ENCODE measurements at places on chromosomes 2 and 18.

GRCh38 chr2:118698564-118698963 is 148.9 kb downstream of the EN1 start:
- no peak for DNase-seq

DNA sequence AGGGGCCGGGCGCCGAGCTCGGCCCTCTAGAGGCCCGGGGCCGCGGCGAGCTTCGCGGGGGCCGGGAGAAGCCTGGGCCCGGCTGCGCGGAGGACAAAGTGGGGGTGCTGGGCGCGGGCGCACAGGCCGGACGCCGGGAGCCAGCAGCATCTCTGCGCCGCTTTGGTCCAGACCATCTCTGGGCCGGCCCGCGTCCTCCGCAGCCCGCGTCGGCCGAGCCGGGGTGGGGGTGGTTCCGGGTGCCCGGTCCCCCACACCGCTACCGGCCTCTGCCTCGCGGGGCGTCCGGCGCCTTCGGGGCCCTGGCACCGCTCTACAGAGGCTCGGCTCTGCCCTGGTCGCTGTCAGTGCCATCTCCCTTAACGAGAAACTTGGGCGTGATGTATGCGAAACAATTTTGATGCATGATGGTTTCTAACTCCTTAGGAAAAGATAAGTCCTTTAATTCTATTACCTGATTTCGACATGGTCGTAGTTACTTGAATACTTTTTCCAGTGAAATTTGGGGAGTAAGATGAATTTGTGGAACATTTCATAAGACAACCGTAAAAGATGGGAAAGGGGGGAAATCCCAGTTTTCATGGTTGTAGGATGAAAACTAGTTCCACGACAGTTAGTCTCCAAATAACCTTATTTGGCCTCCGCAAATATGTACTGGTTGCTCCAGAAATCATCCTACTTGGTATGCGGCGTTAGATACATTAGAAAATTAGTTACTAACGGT is 562 bp downstream of the TWSG1 start:
- peak; percentile 15 for DNase-seq

GRCh38 chr2:138829326-138829919 is 49.2 kb upstream of the NXPH2 start:
- DNase-seq: peak; percentile 40

- no peak for DNase-seq
Observed at GRCh38 chr2:45776160-45776955, 124.9 kb downstream of the PRKCE start.

DNA sequence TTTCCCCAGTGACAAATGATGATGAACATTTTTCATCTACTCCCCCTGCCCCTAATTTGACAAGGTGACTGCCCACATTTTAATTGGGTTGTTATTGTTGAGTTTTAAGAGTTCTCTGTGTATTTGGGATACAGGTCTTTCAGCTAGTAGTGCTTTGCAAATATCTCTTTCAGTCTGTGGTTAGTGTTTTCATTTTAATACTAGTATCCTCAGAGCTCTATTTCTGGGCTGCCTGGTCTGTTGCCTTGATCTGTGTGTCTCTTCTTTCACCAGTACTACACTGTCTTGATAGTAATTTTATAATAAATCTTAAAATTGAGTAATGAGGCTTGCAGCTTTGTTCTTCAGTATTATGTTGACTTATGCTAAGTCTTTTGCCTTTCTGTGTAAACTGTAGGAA is 19.7 kb downstream of the EIF5B start:
- no peak for DNase-seq

GRCh38 chr2:66445925-66446871 is 11.3 kb downstream of the MEIS1 start:
- DNase-seq: peak; percentile 84

GRCh38 chr2:172013396-172013795 is 13.6 kb downstream of the METAP1D start:
- peak; percentile 63 for DNase-seq

DNA sequence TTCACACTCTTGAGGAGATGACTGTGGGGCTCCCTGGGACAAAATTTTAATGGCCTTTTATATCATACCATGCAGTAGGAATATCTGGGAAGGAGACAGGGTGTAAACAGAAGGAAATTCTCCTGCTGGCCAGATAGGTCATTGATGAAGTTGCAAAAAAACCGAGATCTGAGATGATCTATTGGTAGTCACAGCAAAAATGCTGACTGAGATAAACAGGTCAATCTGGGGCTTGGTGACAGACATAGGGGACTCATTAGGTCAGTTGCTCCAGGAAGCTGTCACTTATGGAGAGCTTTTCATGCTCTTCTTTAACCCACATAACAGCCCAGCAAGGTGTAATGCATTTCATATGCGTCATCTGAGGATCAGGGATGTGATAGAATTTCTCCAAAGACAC is 2.6 kb upstream of the IL36A start:
- DNase-seq: no peak

- DNase-seq: no peak
Observed at GRCh38 chr2:27809761-27810241, 38.3 kb downstream of the MRPL33 start.

DNA sequence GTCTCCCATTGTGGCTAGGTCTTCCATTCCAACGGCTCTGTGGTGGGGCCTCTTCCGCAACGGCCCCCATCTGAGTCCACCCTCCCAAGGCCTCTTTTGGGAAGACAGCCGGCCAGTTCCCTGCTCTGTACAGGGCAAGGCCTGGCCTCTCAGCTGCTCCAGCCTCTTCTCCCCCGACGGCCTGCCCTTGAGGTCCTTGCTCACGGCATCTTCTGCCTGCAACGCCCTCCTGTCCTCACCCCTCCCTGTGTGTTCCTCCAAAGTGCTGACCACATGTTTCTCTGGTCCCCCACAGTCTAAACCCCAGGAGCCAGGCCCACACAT is 16.0 kb downstream of the HS6ST1 start:
- DNase-seq: no peak

DNA sequence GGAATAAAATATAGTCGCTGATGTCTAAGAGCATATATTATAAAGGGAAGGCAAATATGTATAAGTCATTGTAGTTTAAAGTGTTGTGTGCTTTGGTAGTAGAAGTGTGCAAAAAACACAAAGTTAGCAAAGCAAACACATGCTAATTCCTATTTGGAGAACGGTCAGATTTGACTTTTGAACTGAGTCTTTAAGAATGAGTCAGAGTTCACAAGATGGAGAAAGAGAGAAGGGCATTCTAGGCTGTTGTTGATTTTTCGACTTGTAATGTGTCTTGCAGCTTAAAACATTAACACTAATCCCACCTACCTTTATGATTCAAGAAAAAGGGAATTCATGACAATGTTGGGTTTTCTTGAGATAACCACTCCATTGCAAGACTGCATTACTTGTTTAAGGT is 98.1 kb downstream of the CRIM1 start:
- no peak for DNase-seq

- DNase-seq: no peak
Observed at GRCh38 chr2:201433394-201433995, 17.8 kb downstream of the TRAK2 start.

- no peak for DNase-seq
Observed at GRCh38 chr2:6933911-6934310, 16.7 kb downstream of the RNF144A start.

DNA sequence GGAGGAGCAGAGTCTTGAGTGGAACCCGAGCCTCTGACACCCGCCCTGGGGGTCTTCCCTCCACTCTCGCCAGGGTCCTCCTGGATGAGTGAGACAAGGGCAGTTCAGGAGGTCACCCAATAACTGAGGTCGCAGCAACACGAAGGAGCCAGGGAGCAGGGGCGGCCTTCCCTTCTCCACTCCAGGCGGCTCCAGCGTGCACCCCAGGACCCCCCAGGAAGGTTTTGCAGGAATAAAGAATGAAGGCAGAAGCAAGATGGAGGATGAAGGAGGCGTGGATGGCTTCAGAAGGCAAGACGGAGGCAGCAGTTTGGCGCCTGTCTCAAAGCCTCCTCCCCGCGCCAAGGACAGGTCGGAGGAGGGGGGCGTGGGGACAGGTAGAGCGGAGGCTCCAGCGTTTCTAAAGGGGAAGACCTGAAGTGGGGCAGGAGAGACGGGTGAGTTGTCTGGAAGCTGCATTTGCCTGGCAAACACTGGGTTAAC is 579 bp upstream of the ITM2C start:
- DNase-seq: no peak

GRCh38 chr2:119062179-119062578 is 96.4 kb downstream of the C1QL2 start:
- no peak for DNase-seq

GRCh38 chr2:168034616-168035015 is 212.8 kb downstream of the STK39 start:
- no peak for DNase-seq

DNA sequence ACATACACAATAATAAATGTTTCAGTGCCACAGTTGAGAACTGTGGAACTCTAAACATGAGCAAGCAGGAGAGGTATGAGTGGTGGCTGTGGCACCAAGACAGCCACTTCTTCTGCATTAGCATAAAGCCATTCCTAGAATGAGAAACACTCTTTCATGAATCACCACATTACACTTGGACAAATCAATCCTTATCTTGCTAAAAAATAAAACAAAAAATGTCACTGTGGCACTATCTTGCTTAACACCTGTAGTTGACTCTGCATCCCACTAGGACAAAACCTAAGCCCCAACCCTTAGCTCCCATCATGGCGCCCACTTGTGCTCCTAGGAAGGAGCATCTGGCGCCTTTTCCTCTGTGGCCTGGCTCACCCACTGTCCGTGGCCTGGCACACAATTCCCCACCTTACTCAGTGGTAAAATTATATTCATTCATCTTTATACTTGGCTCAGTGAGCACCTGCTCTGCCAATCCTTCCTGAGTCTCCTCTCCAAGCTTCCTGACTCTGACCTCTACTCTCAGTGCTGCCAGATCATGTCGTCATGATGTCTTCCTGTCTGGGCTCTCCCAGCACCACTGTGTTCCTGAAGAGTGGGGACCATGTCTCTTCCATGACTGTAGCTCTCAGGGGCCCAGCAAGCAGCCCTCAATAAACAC is 272.9 kb downstream of the LNPK start:
- DNase-seq: no peak

DNA sequence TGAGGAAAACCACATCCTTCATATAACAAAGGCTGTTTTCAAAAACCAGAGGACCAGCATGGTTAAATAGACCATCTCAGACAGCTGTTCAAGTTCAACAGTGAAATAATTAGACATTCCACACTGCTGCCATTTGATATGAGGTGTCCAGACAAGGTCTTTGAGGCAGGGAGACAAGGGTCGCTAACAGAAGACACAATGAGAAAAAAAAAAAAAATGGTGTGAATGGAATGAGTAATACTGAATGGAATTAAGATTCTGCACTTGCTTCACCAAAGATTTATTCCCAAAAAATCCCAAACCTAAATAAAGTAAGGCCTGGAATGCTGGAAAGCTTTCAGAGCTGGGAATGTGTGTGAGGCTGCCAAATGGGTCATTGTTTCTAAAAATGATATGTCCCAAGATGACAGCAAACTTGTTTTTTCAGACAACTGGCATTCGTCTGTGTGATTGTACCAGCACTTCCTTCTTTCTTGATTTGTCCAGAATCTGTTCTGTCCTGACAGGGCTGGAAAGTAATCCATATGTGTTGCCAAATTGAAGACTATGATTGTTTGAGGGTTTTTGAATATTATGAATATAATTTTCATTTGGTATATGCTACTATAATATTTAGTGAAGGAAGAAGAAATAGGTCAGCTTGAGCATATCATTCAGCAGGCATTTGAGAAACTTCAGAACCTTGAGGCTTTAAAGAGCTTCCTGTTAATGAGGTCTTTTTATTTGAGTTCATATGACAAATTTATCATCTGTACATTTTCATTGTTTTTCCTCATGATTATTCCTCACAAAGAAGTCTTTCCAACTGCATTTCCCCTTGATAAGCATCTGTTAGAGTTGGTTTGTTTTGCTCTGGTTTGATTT is 85.2 kb upstream of the ITGA4 start:
- DNase-seq: no peak

- DNase-seq: no peak
Observed at GRCh38 chr2:73993376-73993775, 8.7 kb downstream of the TET3 start.

- peak; percentile 19 for DNase-seq
Observed at GRCh38 chr18:48979944-48980890, 29.5 kb upstream of the SMAD7 start.

DNA sequence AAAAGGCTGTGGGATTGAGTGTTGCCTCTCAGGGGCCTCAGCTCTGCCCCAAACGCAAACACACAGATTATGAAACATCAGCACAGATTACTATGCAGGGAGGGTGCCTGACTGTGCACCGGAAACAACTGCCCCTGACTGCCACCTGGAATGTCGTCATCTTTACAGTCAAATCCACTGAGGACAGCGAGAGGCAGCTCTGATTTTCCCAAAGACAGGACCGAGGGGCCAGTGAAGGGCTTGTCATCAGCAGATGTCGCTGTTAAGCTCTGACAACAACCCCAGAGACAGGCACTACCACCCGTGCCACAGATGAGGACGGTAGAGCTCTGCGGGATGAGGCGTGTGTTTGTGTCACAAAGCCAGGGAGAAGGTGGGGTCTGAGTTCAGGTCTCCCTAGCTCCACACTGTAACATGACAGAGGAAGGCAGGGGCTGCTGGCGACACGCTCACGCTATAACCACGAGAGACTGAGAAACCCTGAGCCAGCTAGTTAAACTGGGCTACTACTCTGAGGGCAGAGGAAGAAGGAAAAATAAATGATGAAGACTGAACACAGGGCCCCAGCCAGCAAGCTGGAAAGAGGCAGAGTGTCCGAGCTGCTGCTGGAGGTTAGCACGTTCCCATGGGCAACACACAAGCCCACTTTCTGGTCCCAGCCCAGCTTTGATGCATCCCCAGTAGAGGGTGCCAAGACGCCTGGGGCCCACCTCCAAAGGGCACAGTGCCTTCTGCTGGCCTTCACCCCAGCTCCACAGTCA is 47.0 kb downstream of the PARD6G start:
- DNase-seq: peak; percentile 69

DNA sequence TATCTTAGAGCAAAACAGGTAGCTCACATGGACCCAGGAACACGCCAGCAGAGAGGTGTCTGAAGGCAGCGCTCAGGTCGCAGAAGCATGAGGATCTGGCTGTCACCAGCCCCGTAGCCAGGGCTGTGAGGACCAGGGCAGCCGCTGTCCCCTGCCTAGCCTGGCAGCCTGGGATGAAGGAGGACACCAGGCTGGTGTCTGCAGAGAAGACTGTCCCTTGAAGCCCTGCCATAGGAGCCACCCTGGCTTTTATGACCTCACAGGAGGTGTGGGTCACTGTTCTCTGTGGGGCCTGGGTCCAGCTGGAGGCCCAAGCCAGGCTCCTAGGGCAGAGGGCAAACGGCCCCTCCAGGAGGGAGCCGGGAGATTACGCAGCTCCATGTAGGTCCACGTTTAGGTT is at the start of gene SPATA3:
SPATA3 (plus strand) TSS at position 301 of the 400 bp plus-strand sequence. CDS start 113 bp downstream, outside the sequence.
- no peak for DNase-seq
